Mesothelial cell of epicardium (in vitro differentiated cells): ENCODE measurements at places on chromosomes 6 and 20.
A peak's percentile ranks its signal among the peaks of the same experiment; 100 is the strongest.

DNA sequence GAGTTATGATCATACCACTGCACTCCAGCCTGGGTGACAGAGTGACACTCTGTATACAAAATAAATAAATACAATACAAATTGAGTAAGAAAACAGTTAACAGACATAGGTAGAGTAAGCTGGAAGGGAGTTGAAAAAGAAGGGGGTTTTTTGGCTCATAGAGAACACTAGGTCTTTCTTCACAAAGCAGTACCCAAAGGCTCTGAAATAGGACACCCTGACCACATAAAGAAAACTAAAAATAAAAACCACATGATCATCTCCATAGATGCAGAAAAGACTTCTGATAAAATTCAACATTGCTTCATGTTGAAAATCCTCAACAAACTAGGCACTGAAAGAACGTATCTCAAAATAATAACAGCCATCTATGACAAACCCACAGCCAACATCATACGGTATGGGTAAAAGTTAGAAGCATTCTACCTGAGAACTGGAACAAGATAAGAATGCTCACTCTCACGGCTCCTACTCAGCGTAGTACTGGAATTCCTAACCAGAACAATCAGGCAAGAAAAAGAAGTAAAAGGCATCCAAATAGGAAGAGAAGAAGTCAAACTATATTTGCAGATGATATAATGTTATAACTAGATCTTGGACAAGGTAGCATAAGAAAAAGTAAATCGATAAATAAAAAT is 48.6 kb downstream of the TOMM6 start:
- no peak for DNase-seq

DNA sequence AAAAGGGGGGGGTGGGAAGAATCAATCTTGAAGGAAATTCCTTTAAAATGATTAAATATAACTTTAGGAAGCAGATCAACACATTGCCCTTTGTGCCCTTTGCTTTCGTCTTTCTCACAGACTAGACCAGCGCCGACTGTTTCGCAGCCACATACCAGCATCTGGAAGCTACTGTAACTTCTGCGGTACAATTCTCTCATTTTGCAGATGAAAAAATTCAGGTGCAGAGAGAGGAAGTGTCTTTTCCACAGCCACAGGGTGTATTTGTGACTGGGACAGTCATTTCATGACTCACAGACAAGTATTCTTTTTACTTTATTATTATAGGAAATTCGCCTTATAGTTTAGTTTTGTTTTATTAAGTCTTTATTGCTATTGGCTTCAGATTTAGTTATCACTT is 84.2 kb downstream of the UST start:
- no peak for DNase-seq

GRCh38 chr6:50905297-50905696 is 86.6 kb downstream of the TFAP2B start:
- no peak for DNase-seq

- DNase-seq, result no peak
These were observed 58.5 kb upstream of the FNDC1 start for GRCh38 chr6:159110748-159111147.

- DNase-seq, result no peak
These were observed 44.8 kb upstream of the AFDN start for GRCh38 chr6:167781868-167782267.

DNA sequence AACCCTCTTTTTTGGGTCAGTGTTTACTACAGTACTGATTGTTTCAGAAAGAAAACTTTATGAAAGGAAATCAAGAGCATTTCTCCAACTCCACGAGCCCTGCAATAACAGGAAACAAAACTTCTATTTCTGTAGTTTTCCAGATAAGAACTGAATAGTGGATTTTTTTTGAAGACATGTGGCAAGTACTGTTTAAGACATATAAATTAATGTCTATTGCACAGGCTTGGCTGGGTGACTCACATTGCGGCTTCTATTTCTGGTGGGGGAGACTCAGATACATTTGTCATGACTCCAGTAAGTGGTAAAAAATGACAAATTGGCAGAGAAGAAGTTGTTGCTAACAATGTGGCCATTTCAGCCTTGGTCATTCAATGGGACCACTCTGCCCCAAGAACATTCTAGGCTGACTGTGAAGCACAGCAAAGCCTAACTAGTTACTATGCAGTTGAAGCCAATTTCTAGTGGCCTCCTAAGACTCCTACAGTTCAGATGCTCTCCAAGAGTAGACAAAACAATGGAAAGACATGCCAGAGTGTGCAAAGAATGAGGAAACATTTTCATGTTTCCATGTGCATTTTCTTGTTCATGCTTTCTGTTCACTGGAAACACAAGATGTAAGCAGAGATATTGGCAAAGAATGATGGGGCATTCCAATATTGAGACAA is 200.9 kb downstream of the EDN1 start:
- DNase-seq, result no peak

DNA sequence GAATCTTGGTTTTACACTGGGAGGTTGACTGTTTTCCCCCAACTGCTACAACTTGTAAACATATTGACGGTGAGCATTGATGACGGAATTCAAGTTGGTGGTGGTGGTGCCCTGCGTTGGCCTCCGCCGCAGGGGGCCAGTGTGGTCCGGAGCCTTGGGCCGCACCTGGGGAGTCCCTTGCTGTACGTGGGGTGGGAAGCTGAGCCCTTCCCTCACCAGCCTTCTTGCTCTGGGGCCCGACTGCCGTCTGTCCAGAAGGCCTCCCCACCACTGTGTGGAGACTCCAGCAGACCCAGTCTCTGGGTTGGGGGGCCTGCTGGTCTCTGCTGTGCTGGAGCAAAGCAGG is 11.4 kb downstream of the GATA5 start:
- no peak for DNase-seq

GRCh38 chr20:61185181-61185580 is 66.9 kb upstream of the CDH4 start:
- no peak for DNase-seq

- no peak for DNase-seq
These were observed 7.7 kb downstream of the HLA-DOA start for GRCh38 chr6:33001685-33002084.

DNA sequence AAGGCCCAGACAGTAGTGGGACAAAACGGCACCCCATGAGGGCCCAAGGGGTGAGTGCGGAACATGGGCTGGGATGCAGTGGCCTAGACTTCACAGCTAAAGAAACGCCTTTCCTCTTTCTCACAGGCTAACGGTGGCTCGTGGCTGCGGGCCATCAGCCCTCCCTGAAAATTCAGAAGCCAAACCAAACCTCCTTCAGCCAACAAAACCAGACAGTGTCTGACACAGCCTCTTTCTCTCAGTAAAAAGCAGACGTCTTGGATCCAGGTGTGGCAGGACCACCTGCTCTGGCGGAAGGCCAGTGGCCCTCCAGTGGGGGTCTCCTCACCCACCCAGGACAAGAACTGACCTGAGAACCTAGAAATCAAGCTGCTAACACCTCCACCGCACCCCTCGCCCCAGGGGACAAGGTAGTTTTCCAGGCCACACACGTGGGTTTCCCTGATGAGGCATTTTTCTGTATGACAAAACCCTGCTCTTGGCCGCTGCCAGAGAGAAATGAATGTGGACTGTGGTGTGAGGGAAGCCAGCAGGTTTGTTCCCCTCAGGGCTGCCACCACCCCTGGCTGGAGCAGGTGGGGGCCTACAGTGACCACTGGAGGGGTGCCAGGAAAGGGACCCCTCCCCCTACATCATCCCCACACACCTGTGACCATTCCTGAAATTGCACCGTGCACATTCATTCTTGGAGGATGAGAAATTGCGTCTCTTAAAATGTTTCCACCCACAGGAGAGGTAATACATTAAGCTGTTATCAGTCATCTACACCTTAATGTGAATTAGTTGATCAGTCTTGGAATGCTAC is 76.8 kb upstream of the PIM1 start:
- DNase-seq, result no peak

GRCh38 chr6:91462241-91462640 is 875.4 kb upstream of the MAP3K7 start:
- no peak for DNase-seq

- DNase-seq, result no peak
These were observed 43.7 kb upstream of the BPIFA2 start for GRCh38 chr20:33124261-33124660.

GRCh38 chr6:10834823-10835222 is 3.5 kb downstream of the MAK start:
- no peak for DNase-seq

DNA sequence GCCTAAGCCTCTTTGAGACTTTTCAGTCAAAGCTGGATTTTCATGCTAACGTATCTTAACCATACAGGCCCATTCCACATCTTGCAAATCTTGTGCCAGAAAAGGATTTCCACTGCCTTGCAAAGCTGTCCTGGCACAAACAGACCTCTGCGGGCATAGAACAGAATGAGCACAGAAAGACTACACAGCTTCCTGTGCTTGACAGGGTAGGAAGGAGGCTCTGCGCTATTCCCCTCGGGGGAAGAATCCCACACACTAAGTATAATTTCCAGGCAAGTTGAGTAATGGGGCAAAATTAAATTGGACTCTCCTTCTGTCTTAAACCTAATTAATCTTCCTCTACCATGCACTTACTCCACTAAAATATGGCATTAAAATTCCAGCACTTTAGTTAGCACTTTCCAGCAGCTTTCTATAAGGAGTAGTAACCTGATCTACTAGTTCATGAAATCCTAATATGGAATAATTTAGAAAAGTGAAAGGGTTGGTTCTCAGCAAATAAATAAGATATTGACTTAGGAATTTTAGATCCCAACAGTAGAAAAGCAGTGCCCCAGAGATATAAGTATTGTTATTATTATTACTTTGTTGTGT is 532.1 kb upstream of the JAG1 start:
- DNase-seq, result no peak

GRCh38 chr6:38508894-38509293 is 130.8 kb downstream of the BTBD9 start:
- no peak for DNase-seq

GRCh38 chr20:35317416-35318210 is 25.4 kb upstream of the FAM83C start:
- no peak for DNase-seq

- DNase-seq, result no peak
These were observed 38.6 kb upstream of the SENP6 start for GRCh38 chr6:75563032-75563431.

- no peak for DNase-seq
These were observed 67.3 kb downstream of the STK35 start for GRCh38 chr20:2168946-2169345.

- DNase-seq, result no peak
These were observed 243.5 kb upstream of the PREP start for GRCh38 chr6:105646391-105646867.

GRCh38 chr6:153997221-153997620 is 41.8 kb upstream of the OPRM1 start:
- no peak for DNase-seq

- no peak for DNase-seq
These were observed 1.4 kb upstream of the MAN1A1 start for GRCh38 chr6:119350952-119351372.

GRCh38 chr20:41717483-41717882 is 99.3 kb upstream of the CHD6 start:
- DNase-seq, result peak; percentile 46

DNA sequence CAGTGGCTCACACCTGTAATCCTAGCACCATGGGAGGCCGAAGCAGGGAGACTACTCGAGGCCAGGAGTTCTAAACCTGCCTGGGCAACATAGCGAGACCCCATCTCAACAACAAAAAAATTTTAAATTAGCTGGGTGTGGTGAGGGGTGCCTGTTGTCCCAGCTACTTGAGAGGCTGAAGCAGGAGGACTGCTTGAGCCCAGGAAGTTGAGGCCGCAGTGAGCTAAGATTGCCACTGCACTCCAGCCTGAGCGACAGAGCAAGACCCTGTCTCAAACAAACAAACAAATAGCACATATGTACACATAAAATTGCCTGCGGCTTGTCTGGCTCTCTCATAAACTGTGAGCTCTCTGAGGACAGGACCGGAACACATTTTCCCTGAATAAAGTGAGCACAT is 106.3 kb downstream of the BANF2 start:
- no peak for DNase-seq

GRCh38 chr6:146876271-146877151 is 277.7 kb downstream of the ADGB start:
- DNase-seq, result no peak

- peak; percentile 54 for DNase-seq
These were observed 36.7 kb upstream of the AAR2 start for GRCh38 chr20:36199345-36200257.

- no peak for DNase-seq
These were observed 78.5 kb downstream of the TRMT11 start for GRCh38 chr6:126064748-126065401.

DNA sequence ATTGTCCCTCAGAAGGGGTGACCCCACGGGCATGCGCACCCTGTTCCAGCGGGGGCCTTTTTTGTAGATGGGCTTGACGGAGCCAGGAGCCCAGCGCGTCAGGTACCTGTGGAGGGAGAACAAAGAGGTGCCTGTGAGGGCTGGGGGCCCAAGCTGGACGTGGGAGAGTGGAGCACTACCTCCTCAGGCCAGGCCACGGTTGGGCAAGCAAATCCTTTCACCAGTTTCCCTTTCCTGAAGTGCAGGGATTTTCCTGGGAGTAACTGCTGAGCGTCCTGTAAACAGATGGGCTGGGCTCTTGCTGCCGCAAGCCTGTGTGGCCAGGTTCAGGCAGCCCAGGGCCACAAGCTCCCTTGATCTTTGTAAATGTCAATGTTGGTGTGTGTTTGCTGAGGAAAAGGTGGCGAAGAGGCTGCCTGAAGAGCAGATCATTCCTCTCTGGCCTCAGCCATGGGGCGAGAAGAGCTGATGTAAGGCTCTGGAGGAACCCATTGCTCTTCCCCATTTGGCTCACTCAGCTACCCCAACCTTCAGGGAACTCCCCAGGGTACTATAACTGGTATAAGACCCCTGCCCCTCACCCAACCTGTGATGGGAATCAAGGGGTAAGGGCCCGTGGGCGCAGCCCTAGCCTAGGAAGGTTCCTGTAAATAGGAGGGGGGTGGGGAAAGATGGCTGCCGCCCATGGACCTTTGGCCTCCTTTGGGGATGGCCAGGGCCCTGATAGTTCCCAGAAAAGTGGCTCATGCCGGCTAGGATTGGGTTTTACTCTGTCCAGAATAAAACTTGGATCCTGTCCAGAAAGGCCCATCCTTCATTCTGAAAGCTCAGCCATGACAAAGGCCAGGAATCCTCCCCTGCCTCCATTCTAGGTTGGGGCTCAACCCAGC is 15.5 kb downstream of the MRPS18A start:
- DNase-seq, result no peak

DNA sequence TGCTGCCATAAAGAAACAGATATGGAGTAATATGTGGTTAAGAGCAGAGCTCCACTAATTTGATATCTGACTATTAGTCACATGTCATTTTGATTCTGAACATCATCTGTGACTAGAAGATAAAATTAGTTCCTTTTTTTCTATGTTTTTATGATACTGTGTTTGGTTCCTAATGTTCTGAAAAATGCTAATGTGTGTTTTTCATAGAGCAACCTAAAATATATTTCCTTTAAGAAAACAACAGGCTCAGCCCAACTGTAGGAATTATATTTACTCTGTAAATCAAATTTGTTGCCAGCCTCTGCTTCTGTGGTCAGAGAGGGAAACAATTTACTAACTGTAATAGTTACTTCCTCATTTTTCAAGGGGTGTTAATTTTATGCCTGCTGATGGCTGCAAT is 33.3 kb upstream of the TXLNB start:
- DNase-seq, result no peak
